ENCODE measurements at places on chromosomes 2 and 18.

GRCh38 chr2:29802986-29803385 lies 118.4 kb downstream of the ALK start:
- no peak for DNase-seq

DNA sequence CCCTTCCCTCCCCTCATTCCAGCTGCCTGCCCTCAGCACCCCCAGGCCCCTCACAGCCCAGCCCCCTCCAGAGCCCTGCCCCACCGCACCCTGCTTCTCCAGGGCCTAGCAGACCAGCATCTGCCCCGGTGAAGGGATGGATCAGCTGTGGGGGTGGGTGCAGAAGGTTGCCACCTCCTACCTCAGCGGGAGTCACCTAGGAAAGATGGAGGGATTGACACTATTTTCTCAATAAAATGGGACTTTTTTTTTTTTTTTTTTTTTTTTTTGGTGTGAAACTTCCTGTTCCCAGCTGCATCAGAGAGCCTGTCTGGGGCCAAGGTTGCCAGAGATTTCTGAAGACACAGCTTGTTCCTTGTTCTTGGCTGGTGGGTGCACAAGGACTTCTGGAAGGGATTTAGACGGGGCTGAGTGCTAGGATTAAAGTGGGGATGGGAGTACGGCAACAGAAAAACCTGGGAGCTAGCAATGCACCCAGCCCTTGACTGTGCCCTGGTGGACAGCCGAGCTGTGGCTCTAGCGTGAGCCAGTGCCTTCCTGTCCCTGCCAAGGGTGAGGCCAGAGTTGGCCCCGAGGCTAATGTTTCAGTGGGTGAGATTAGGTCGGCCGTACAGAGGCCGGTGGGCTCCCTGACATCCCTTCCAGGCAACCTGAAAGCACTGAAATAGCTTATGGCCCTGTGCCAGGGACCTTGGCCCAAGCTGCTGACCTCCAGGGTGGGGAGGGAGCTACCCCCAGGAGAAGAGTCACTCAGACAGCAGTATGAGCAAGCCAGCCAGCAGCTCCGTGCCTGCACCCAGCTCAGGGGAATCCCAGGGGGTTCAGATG lies 4.6 kb downstream of the B3GNT7 start:
- DNase-seq: no peak

GRCh38 chr2:219176818-219177551 lies at the start of gene CNPPD1:
TSS of gene CNPPD1 (minus strand) at chr2:219176925. CDS start at chr2:219176828, 97 bp downstream.
- peak; percentile 80 for DNase-seq

DNA sequence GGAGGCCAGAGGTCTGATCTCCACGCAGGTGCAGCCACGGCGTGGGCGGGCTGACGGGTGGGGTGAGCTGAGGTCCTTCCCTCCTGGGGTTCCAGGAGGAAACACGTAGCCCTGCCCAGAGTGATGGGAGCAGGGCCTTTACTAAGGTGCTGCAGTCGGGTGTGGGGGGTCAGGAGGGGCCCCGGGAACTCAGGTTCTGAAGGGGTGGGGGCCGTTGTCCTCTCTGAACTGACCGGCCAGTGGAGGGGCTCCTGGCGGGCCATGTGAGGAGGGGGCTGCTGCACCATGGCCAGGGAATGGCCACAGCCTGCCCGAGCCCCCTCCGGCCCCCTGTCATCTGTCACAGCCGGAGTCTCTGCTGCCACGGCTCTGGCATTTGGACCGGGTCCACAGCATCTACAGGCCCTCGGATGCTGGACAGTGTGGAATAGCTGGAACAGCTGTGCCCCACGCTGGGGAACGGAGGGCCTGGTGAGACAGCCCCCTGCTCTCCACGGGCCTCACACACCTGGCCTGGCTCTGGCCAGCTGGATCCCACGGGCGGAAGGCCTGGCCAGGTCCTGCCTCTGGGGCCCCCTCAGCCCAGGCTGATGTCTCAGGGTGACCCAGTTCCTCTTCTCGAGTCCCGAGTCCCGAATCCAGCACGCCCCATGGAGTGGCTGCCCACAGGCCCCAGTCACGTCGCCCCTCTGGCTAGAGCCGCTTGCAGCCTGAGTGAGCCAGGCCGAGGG lies 145.6 kb upstream of the GPC1 start:
- DNase-seq: no peak

GRCh38 chr2:29615183-29615582 lies 306.2 kb downstream of the ALK start:
- peak; percentile 25 for DNase-seq

DNA sequence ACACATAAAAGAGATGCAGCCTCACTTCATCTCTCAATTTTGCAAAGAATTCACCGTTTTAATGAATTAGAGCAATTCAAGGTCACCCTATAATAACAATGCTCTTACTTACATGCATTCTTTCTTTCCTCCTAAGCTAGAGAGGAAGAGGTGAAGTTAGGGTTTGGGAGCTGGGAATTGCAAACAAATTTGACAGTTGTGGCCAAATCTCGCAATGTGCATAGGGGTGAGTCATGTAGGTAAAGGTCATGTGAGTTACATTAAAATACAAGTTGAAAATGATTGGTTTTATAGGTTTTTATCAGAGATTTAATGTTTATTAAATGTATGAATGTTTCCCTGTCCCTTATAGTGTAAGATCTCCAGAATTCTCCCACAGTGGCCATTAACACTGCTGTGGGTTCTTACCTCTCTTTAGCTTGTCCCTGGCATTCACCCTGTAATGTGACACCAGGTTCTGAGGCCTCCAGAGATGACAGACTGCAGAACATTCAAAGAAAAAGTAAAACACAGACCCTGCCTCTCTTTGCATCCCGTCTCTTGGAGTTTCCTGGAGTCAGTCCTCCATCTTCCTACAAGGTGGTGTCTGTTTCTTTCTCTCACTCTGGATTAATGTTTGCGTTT lies 53.7 kb upstream of the LGALSL start:
- DNase-seq: no peak

DNA sequence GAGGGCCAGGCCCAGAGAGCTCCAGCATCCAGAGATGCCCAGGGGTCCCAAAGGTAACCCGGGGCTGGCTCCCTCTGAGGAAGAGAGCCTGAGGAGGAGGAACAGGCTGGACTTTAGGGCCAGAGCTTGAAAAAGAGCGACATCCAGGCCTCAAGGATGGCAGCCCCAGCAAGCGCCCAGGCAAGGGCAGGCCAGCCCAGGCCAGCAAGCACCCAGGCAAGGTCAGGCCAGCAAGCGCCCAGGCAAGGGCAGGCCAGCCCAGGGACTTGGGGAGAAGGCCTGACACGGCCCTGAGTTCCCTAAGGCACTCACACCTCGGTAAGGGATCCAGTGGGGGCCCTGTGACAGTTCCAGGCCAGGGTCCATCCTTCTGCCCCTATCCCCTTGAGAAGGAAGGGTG lies 30.4 kb downstream of the DBI start:
- no peak for DNase-seq

GRCh38 chr18:71899707-71900472 lies 644.3 kb downstream of the CBLN2 start:
- DNase-seq: peak; percentile 49

DNA sequence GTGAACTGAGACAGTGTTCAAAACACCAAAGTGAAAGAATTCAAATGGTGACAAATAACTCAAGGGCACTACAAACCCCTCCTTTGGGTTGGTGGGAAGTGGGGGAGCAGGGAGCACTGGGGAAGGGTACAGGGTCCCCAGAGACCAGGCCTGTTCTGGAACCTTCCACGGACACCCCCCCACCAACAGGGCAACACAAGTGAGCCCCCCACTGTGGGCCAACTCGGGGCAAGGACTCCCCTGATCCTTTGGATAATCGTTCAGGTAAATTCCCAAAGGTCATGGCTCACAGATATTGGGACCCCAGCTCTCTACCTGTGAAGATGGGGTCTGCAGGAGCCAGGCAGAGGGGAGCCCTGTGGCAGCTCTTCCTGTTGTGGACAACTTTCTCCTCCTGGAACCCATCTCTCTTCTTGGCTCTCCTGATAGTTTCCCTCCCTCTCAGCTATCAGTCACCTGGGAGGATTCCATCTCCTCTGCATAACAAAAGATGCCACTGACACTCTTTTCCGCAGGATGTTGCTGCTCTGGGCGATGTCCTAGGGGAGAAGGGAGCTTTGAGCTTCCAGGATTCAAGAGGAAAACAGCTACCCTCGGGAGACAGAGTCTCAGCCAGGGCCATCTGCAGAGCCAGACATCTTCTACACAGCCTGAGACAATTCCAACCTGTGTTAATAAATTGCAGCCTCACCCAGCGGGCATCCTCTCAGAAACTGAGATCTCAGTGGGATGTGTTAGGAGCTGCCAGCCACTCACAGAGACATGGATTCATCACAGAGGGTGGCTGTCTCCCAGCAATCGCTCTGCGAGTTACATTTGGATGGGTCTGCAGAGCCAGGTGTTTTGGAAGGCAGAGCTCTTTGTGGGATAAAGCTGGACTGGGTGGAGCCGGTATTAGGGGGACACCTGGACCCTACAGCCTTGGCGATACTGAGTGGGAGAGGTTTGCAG lies 35.4 kb downstream of the MBP start:
- no peak for DNase-seq

DNA sequence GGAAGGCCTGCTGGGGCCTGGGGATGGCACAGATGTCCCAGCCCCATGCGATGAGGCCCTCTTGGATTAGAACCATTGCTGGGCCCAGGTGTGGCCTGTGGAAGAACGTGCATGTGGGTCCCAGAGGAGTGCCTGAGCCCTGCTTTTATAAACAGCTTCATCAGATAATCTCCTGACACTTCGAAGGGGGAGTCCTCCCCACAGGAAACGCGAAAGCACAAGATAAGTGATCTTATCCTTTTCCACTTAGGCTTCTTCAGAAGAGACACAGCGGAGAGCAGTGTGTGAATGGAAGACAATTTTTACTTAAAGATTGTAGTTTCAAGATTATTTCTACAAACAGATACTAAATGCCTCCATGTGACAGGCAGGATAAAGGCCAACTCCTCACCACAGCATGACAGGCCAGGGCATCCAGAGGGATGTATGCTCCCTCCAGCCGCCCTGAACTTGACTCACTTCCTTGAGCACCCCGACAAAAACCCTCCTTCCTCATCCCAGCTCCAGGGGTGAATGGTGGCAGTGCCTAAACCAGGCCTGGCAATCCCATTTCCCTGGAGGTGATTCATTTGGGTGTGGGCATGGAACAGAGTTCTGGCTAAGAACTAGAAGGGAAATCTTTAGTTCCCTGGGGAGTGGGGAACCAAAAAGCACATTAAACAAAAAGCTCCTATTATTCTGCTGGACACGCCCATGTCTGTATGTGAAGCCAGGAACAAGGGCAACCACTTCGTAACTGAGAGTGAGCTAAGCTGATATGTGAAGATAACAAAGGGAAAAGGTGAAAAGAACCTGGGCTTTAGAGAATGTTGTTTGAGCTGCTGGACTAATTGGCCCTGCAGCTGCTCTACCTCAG lies 56.2 kb upstream of the TMEM163 start:
- DNase-seq: peak; percentile 76

DNA sequence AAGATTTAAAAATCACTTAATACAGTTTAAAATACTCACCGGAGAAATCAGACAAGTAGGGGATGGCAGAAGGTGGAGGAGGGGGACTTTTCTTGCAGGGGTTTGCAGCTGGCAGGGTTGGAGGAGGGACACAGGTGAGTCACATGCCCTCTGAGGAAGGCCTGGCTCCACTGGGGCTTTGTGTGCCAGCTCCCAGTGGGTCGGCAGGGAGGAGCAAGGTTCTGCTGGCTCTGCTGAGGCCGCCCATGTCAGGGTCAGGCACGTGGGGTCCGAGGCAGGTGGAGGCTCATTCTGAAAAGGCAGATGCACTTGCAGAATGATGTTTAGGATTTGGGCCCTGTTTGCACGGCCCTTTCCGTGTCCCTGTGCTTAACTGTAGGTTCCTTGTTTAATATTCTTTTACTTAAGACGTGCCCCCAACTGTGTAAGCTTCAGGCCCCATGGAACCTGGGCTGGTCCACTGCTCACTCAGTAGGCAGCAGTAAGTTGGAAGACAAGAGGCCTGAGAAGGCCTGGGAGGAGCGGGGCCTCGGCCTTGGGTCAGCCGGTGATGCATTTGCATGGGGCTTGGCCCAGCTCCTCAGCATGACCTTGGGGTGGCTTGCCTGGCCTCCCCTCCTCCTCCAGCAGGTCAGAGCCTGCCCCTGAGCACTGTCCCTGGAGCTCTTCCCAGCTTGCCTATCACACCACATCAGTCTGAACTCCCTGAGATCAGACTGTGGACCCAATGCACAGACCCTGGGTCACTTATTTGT lies 141.0 kb downstream of the GLI2 start:
- DNase-seq: no peak

- no peak for DNase-seq
These were observed 1.4 kb downstream of the DOK6 start for GRCh38 chr18:69401972-69402532.

DNA sequence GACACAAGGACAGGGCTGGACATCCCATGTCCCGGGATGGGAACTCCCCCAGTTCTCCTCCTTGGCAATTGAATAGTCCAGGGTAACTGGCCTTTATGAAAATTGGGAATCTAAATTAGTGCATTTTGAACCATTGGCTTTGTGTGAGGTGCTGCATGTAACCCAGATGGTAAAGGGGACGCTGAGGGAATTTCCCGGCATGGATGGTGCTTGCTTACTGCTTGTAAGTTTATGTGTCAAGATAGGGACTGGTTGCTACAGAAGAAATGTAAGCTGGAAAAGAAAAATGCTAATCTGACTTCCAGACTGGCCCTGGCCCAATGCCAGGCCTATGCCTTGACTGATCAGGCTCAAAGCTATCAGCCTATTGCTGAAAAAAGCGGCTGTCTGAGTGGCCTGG lies 1096.7 kb upstream of the DDX18 start:
- DNase-seq: no peak

GRCh38 chr18:62586781-62587487 lies 64.1 kb downstream of the ZCCHC2 start:
- DNase-seq: no peak

DNA sequence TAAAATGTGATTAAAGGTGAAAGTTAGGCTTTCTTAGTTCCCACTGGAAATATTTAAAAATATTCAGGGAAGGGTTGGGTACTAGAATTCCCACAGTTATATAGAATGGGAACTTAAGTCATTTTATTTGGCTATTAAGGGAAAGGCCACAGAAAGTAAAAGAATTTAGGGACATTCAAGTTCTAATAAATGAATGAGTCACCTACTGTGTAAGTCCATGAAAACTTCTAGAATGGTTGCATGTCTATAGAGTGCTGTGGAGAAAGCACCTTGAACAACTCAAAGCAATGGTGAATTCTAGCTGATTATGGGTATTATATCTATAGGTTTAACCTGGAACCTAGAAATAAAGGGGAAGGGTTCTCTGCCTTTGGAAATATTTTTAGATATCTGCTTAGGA lies 28.1 kb upstream of the SLC4A10 start:
- DNase-seq: no peak

DNA sequence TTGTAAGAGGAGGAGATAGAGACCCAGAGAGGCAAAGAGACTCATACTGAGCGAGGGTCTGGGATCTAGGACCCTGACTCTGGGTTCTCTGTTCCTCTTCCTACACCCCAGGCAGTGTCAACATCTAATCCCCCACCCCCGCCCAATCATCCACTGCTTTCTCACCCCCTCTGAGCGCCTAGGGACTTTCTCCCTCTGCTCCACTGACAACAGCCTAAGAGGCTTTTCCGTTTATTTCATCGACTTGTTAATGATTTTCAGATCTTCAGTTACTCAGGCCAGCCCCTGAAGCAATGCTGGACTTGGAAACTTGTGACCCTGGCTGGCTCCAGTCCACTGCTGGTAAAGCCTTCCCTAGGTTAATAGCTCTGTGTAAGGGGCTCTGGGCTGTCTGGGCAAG lies 65.1 kb downstream of the TFCP2L1 start:
- DNase-seq: no peak

All from DMS153 (cell line).